CD4-positive, CD25-positive, alpha-beta regulatory T cell (primary cell): ENCODE measurements at places on chromosomes 13 and 19.

DNA sequence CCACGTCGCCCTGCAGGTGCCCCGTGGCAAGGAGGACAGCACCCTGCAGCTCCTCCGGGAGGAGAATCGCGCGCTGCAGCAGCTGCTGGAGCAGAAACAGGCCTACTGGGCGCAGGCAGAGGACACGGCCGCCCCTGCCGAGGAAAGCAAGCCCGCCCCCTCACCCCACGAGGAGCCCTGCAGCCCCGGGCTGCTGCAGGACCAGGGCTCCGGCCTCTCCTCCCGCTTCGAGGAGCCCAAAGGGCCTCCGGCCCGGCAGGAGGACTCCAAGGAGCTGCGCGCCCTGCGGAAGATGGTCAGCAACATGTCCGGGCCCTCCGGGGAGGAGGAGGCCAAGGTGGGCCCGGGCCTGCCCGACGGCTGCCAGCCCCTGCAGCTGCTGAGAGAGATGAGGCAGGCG lies 11.6 kb downstream of the CBY2 start:
- H3K4me1 ChIP-seq = no peaks in the 10 kb centered on the region
- H3K36me3 ChIP-seq = no peaks in the 10 kb centered on the region
- H3K27ac ChIP-seq = no peak overlapping the region

DNA sequence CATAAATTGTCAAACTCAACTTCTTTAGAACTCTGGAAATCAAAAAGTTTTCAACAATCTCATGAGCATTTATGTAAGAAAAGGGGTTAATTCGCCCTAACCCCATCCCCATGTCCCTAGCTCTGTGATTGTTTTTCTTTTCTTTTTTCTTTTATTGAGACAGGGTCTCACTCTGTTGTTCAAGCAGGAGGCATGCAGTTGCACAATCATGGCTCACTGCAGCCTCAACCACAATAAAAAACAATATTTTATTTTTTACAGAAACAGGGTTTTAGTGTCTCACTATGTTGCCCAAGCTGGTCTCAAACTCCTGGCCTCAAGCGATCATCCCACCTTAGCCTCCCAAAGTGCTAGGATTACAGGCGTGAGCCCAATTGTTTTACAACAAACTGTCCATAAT lies 16.7 kb downstream of the VWA8 start:
- H3K36me3 ChIP-seq = peaks cover 29% of the 10 kb centered on the region
- no peaks in the 10 kb centered on the region for H3K27me3 ChIP-seq
- no peaks in the 10 kb centered on the region for H3K4me1 ChIP-seq
- no peak for DNase-seq
- H3K27ac ChIP-seq = no peak overlapping the region
- no peak overlapping the region for H3K4me3 ChIP-seq

- H3K36me3 ChIP-seq = peaks cover 24% of the 10 kb centered on the region
- H3K27ac ChIP-seq = no peak overlapping the region
- H3K27me3 ChIP-seq = no peaks in the 10 kb centered on the region
- no peaks in the 10 kb centered on the region for H3K4me1 ChIP-seq
- no peak overlapping the region for H3K4me3 ChIP-seq
These were observed 19.3 kb downstream of the PPP1R12C start for GRCh38 chr19:55097864-55098715.

- H3K4me1 ChIP-seq = no peaks in the 10 kb centered on the region
- H3K27me3 ChIP-seq = no peaks in the 10 kb centered on the region
- H3K36me3 ChIP-seq = no peaks in the 10 kb centered on the region
These were observed 27.0 kb upstream of the MIER2 start for GRCh38 chr19:371501-372168.

DNA sequence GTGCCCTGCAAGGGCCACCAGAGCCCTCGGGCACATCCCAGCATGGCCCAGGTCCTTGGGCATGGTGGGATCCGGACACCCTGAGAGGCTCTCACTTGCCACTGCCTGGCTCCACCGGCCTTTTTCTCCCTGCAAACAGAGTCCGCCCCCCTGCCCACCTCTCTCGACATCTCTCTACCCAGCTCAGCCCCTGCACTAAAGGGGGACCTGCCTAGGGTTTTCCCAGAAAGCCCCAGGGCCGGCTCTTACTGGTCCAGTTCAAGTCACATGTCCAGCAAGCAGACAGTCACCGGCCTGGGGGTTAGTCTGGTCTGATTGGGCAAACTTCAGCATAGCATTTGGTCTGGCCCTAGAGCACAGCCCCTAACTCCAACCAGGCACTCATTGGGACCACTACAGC lies 52.9 kb downstream of the SMARCA4 start:
- no peak overlapping the region for H3K27ac ChIP-seq
- peaks cover 73% of the 10 kb centered on the region for H3K36me3 ChIP-seq
- no peaks in the 10 kb centered on the region for H3K27me3 ChIP-seq
- no peak for DNase-seq
- H3K4me3 ChIP-seq = no peak overlapping the region

DNA sequence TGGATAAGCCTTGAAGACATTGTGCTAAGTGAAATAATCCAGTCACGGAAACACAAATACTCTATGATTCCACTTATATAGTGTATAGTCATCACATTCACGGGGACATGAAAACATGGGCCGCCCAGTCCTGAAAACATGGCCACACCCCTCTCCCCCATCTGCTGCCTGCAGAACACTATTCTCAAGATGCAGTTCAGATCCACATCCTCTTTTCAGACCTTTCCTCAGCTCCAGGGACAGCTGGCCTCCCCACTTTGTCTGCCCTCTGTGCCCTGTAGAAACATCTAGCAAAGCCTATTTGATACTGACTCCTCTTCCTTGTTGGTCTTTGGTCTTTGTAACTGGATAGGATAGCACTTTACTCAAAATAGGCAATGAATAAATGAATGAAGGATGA lies 8.3 kb downstream of the RFX2 start:
- no peak overlapping the region for H3K27ac ChIP-seq
- peaks cover 10% of the 10 kb centered on the region for H3K4me1 ChIP-seq
- no peak for DNase-seq
- H3K27me3 ChIP-seq = no peaks in the 10 kb centered on the region
- no peak overlapping the region for H3K4me3 ChIP-seq
